ENCODE measurements at places on chromosomes 7 and 10.
A peak's percentile ranks its signal among the peaks of the same experiment; 100 is the strongest.

DNA sequence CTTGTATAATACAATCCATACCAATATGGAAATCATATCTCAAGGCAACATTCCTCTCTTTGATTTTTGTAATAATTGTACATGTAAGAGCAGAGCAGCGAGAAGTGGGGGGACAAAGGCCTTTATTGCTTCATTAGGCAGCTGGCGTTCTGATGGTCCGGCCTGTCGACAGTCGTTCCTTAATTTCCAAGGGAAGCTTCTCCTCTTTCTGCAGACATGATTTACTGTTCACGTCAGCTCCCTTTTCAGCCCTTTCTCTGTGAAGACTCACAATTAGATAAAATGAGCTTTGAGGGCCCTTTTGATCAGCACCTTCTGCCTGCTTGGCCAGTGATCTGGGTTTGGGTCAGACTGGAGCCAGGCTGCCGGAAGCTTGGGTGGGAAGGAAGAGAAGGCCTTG lies 65.6 kb upstream of the CTBP2 start:
- no peak for DNase-seq

GRCh38 chr7:90728568-90728967 lies 132.4 kb downstream of the CDK14 start:
- no peak for DNase-seq

- DNase-seq = no peak
These were observed 151.3 kb upstream of the FAM20C start for GRCh38 chr7:40799-41750.

DNA sequence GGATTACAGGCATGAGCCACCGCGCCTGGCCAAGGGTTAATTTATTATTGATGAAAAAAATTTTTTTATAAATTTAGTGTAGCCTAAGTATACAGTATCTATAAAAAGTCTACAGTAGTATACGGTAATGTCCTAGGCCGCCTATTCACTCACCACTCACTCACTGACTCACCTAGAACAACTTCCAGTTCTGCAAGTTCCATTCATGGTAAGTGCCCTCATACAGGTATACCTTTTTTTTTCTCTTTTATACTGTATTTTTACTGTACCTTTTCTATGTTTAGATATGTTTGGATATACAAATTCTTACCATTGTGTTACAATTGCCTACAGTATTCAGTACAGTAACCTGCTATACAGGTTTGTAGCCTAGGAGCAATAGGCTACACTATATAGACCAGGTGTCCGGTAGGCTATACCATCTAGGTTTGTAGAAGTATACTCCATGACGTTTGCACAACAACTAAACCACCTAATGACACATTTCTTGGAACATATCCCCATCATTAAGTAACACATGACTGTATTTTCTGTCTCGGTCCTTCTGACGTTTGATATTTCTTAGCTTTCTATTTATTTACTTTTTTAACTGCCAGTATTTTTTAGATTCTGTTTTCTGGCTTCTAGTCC lies 23.4 kb downstream of the IRF5 start:
- no peak for DNase-seq

- DNase-seq = peak; percentile 68
These were observed 11.0 kb upstream of the AHCYL2 start for GRCh38 chr7:129213828-129214227.

GRCh38 chr10:73287441-73287840 lies 35.0 kb upstream of the MRPS16 start:
- no peak for DNase-seq

GRCh38 chr10:101018118-101018599 lies 12.8 kb downstream of the PDZD7 start:
- DNase-seq = no peak

DNA sequence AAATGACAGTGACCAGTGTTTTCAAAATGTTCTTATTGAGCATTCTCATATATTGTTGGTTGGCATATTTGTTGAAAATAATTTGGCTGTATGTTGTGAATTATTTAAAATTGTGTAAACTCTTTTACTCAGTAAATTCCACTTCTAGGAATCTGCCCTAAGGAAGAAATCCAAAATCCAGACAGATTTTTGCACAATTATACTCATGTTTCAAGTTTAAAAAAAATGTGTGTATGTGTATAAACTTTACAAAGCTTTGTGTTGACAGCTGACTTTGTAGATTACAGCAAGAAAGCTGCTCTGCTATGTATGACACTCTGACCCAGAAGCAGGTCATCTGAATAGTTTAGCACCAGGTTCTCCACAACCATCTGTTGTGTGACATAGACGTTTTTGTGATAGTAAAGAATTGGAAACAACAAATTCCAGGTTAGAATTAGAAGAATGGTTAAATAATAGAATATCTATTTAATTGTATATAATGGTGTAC lies 21.6 kb downstream of the KIFBP start:
- no peak for DNase-seq

GRCh38 chr7:30430276-30430675 lies 48.3 kb downstream of the NOD1 start:
- no peak for DNase-seq

- no peak for DNase-seq
These were observed 72.4 kb downstream of the ABCC2 start for GRCh38 chr10:99854860-99855259.

GRCh38 chr7:39978230-39978934 lies 28.3 kb downstream of the CDK13 start:
- DNase-seq = no peak

- DNase-seq = no peak
These were observed 7.5 kb upstream of the SH2D4B start for GRCh38 chr10:80530251-80530650.

GRCh38 chr7:70212281-70212680 lies 614.0 kb downstream of the AUTS2 start:
- no peak for DNase-seq

DNA sequence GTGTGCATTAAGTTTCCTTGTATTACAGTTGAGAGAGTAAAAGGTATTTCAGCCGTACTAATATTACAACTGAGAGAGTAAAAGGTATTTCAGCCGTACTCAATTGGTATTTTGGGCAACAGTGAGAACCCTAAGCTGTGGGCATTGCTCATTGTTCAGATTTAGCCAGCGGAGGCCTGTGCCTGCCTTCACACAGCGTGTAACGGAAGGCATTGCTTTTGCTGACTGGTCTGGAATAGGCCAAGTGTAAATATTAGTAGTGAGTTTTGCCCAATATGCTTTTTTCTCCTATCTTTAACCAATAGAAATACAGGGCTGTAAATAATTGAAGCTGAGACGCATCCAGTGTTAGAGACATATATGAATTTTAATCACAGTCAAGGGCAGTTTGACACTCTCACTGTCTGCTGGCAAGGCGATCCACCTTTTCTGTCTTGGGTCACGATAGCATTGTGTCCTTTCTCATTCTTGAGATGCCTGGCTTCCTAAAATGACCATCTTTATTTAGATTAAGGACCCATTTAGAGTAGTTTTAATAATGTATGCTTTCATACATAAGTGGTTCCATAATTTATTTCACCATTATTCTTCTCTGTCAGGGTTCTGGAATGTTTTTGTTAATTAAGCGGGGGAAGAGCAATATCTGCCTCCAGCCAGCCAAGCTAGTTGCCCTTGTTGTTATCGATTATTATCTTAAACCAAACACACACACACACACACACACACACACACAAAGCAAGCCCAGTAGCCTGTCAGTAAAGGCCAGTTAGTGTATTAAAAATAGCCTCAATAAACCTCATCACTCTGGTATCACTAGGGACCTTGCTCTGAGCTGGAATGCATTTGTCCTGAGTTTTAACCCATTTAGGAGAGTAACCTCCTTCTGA lies 130.7 kb downstream of the CELF2 start:
- no peak for DNase-seq

- DNase-seq = no peak
These were observed 166.7 kb upstream of the ZNF32 start for GRCh38 chr10:43815181-43815885.

DNA sequence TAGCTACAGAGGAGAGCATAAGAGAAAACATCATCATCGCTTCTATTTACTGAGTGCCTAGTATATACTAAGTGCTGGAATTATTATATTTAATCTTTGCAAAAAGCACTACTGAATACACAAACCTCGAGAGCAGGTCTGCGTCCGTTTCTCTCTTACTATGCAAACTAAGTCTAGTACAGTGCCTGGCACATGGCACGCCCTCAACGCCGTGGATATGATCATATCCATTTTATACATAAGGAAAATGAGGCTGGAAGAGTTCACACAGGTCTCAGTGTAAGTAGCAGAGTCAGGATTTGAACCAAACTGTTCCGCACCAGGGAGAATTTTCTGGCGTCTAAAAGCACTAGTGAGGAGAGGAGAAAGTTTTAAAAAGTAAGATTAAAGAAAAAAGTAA lies 17.6 kb downstream of the MXI1 start:
- no peak for DNase-seq

DNA sequence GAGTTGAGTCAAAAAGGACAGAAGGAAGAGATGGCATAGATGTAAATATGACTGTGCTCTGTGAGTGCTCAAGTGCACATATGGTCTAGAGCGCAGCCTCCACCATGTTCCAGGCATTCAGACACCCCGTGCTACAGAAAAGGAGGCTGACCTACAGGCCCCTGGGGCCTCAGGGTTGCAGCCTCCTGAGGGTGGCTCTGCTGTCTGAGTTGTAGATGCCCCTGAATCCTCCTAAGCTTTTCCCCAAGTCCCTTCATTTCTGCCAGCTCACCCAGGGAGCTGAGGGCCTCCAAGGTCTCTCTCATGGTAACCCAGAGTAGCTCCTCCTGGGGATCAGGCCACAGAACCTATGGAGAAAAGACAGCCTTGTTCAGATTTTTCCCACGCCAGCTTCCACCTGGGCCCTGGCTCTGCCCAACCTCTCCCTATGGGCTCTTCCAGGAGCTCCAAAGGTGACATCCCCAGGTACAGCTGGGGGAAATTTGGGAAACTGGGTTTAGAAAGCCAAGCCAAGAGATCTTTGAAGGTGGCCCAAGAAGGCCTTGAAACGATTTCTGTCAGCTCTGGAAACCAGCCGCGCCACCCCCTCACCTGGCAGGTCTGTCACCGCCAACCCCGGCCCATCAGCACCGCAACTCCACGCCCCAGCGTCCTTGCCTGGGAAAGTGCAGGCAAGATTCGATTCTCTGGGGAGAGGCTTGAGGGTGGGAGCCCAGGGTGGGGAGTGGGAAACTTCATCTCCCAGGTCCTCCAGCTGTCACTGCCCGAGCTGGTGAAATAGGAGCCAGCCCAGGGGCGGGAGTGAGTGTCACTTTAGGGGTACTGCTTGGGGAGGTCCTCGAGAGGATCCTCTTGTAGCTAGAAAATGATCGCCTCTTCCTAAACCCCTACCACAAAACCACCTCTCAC lies 2.4 kb downstream of the ZNF467 start:
- DNase-seq = no peak

DNA sequence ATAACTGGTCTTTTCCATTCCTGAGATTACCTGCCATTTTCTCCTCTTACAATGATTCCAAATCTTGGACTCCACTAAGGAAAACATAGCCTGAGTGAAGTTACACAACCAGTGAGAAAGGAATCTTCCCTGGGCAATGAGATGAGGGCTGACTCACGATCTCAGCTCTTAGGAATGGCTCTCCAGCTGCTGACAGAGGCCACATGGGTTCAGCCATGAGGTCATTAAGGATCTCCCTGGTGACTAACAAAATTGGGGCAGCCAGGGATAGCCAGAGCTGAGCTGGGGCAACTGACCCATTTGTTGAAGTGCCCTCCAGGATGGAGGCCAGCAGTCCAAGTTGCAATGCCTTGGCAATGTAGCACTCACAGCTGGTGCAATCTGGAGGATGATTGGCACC lies 78.7 kb upstream of the MKLN1 start:
- DNase-seq = no peak

DNA sequence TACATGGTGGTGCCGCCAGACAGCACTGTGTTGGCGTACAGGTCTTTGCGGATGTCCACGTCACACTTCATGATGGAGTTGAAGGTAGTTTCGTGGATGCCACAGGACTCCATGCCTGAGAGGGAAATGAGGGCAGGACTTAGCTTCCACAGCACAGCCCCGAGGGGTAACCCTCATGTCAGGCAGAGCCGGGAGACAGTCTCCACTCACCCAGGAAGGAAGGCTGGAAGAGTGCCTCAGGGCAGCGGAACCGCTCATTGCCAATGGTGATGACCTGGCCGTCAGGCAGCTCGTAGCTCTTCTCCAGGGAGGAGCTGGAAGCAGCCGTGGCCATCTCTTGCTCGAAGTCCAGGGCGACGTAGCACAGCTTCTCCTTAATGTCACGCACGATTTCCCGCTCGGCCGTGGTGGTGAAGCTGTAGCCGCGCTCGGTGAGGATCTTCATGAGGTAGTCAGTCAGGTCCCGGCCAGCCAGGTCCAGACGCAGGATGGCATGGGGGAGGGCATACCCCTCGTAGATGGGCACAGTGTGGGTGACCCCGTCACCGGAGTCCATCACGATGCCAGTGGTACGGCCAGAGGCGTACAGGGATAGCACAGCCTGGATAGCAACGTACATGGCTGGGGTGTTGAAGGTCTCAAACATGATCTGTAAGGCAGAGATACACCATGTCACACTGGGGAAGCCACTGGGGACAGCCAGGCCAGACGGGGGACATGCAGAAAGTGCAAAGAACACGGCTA lies 104.6 kb upstream of the TNRC18 start:
- DNase-seq = no peak

DNA sequence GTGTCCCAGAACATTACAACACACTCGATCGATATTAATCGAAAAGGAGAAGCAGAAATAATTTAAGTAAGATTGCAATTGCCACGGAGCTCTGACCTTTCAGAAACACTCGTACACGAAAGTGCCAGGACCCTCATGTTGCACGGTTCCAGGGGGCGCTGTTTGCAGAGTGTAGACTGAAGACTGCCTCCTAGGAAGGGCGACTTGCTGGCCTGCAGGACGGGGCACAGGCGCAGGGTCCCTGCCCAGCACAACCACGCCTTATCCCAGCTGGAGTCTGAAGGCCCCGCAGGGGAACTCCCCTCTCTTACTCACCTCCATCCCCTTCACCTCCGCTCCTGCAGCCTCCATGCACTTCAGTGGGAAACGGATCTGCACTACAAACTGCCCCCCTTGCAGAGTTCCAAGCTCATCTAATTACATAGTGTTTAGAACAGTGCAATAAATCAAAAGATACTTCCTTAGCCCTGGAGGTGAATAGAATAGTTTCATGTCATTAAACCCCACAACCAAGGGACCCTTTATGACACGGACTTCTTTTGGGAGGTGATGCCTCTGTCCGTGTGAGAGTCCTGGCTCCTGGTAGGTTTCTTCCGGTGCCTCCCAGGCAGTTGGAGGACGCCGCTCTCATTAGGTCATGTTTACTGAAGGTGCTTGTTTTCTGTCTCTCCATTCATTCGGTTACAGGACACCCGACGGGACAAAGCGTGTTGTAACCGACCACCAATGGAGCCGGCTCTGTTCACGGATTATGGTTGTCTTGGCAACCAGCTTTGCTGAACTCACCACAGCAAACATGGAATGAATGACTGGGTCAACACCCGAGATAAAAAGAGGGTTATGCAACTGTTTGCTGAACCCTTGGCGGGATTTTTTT lies 262.2 kb downstream of the BAMBI start:
- peak; percentile 88 for DNase-seq

GRCh38 chr7:90119178-90119971 lies 34.9 kb upstream of the STEAP1 start:
- peak; percentile 38 for DNase-seq

- DNase-seq = no peak
These were observed 9.6 kb downstream of the EPC1 start for GRCh38 chr10:32337350-32337749.
